ENCODE measurements at places on chromosomes 2 and 18. TPM values are rescaled to one million over a fixed set of nuclear protein-coding genes. Genes with fewer than 3 reads are reported as not detected.

DNA sequence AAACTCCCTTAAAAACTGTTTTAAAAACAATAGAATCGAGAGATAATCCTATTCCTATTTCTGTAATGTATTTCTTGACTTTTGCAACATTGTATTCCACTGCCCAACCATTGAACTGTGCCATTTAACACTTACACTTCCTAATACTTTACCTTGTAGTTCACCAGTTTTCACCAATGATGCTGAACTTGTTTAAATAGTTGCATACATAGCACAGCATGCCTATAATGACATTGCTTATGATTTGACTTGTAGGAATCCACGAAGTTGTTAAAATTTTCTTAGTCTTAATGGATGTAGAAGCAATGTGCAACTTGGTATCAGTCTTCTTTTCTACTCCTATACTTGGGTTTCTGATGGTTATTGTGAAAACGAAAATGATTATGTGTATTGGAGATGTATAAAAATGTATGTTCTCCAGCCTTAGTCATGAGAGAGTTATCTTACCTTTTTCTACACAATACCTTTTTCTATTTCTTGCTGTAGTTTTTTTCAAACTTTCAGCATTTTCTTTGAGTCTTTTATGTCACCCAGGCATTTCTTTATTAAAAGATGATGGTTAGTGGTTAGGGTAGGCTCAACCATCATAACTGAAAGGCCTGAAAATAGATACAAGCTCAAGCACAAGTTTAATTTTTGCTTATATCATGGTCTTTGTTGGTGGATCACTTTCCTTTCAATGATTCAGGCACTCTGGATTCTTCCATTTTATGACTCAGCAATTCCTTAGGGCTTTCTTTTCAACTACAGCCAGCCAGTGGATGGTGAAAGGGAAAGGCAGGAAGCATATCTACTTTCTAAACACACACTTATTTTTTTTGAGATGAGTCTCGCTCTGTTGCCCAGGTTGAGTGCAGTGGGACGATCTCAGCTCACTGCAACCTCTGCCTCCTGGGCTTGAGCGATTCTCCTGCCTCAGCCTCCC, 9.4 kb downstream of the GPD2 start:
- no peak overlapping the region for H3K27ac ChIP-seq
- H3K4me3 ChIP-seq: no peak overlapping the region
- no peaks in the 10 kb centered on the region for H3K27me3 ChIP-seq

ST8SIA3 gene
- total RNA-seq: not detected

- no peak overlapping the region for H3K27ac ChIP-seq
- H3K4me3 ChIP-seq: no peak overlapping the region
- no peaks in the 10 kb centered on the region for H3K36me3 ChIP-seq
- H3K4me1 ChIP-seq: no peaks in the 10 kb centered on the region
- DNase-seq: no peak
- no peaks in the 10 kb centered on the region for H3K27me3 ChIP-seq
Measured at GRCh38 chr2:235088496-235088921, 136.7 kb downstream of the SH3BP4 start.

DNA sequence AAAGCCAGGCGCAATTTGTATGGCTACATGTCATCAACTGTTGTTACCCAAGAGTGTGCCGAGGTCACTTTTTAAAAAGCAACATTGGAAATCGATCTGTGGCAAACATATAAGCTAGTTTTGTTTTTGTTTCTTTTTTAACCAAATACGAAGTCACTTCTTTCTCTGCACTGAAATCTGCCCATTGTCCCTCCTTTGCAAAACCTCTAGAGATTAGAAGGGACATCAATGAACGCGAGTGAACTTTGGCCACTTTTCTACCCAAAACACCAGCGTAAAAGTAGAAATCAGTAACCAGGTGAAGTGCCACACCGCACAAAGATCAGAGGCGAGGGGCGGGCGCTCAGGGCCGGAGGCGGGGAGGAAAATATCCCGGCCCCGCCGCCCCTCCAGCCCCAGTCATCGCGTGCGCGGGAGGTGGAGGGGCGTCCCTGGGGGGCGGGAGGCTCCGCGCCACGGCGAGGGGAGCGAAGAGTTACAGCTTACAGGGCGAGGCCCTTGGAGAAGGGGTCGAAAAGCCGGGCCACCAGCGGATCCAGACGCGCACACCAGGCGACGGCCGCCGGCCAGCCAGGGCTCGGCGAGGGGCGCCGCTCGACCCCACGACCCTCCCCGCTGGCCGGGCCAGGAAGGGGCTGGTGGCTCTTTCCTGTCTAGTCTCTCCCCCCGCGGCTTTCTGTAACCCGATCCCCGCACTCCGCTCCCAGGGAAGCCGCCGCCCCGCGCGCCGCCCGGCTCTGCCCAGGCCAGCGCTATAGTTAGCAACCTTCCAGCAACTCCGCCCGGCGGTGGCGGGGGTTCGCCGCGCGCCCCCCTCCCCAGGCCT, 993 bp downstream of the RBMS1 start:
- H3K36me3 ChIP-seq: peaks cover 6% of the 10 kb centered on the region
- peak; percentile 48 for DNase-seq
- H3K4me3 ChIP-seq: peak overlapping the region; percentile 97
- peaks cover 9% of the 10 kb centered on the region for H3K27me3 ChIP-seq
- peak overlapping the region; percentile 97 for H3K27ac ChIP-seq
